ENCODE measurements at places on chromosomes 3 and 15.

DNA sequence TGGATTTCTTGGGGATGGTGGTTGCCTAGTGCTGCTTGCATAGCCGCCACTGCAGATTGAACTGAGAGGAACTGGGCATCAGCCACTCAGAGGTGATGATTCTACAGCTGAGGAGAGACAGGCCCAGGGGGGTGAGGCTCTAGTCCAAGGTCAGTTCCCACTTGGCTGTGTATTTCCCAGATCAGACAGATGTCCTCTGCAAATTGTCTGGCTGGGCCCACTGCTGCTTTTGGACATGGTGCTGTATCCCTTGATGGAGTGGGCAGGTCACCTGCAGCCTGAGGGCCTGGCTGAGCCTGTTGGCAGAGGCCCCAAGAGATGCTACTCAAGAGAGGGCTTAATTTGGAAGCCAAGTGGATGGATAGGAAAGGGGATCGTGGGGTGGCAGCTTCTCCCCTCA, 124.5 kb upstream of the CTDSPL start:
- DNase-seq: no peak

GRCh38 chr15:34757262-34757661, 2.5 kb upstream of the GJD2 start:
- DNase-seq: no peak

DNA sequence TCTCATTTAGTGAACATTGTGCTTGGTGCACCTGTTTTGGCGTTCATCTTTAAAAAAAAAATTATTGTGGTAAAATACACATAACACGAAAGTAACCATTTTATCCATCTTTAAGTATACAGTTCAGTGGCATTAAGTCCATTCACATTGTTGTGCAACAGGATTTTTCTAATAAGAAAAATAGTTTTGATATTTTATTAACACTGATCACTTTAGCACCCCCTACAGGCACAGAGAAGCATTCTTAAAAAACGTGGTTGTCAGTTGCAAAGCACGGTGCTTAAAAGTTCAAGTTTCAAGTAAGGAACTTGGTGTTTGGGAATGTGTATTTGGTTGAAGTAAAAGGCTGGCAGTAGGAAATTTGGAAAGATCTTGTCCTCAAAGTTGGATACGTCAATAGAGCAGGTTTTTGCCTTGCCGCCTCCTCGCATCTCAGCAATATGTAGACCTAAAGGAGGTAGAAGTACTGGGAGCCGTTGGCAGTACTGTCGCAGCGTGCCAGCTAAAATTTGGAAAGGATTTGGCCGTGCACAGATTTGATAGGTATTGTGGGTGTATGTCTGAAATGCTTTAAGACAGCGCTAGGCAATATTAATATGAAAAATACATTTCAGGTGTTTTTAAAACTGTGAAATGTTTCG, 110.4 kb downstream of the LRRC28 start:
- no peak for DNase-seq

- no peak for DNase-seq
Measured at GRCh38 chr3:112456147-112456546, 43.1 kb downstream of the BTLA start.

DNA sequence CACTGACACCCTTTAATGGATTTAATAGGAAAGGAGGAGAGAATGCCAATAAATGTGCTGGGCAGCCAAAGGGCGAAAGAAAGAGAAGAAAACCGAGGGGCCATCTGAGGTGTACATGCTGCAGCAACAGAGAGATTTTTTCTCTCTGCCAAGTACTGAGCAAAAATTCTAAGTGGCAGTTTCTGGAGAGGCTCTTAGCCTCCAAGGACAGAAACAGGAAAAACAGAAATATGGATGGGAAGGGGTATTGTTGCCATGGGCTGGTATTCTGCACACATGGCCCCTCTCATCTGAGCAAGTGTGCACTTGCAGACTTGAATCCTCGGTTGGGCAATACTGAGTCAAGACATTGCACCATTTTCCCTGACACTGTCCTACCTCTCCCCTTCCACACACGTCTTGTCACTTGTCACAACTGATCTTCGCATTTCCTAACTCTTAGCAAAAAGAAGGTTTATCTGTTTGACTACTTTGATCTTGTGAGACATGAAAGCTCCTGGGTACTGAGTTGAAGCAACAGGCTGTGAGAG, 73.9 kb downstream of the PRICKLE2 start:
- no peak for DNase-seq

GRCh38 chr3:43686700-43687498, 3.8 kb upstream of the ABHD5 start:
- no peak for DNase-seq

- no peak for DNase-seq
Measured at GRCh38 chr3:183587336-183587735, 31.8 kb upstream of the KLHL6 start.

GRCh38 chr3:12149029-12149428, 9.7 kb downstream of the TIMP4 start:
- DNase-seq: no peak

Measured in skeletal muscle cell (primary cell).